ENCODE measurements at places on chromosomes 2 and 18.

- DNase-seq, result no peak
These were observed 2750.9 kb downstream of the RPIA start for GRCh38 chr2:91442246-91442905.

GRCh38 chr2:5102823-5103222 is 589.4 kb upstream of the SOX11 start:
- no peak for DNase-seq

DNA sequence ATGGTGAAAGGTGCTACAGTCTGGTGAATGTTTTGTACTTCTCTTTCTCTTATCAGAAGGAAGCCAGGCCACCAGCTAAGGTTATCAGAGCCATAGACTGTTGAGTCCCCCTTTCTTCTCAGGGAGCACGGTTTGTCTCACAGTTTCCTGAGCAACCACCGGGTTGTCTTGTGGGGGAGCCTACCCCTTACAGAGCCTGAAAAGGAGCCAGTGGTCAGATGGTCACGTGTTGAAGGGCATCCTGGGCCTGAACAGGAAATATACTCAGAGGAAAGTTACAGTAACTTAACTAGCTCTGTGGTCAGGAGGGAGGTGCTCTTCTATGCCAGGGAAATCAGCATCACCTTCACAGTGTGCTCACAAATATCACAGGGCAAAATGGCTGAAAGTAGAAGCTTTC is 11.6 kb downstream of the CD28 start:
- no peak for DNase-seq

GRCh38 chr2:32910883-32911598 is 35.7 kb upstream of the LTBP1 start:
- DNase-seq, result no peak

DNA sequence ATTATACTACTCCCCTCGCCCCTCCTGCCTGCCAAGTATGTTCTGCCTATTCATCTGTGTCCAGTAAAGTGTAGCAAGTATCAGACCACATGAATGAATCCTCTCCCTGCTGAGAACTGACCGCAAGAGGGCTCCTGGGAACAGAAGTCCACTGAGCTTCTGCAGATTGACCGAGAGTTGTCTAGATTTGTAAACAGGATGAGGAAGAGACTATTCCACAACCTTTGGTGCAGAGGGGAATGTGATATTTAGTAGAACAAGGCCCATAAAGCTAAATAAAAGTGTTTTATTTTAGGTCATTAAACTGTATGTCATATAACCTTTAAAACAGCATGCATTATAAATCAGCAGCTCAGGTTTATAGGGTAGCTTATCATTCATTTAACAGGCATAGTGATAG is 377.0 kb downstream of the DCC start:
- no peak for DNase-seq

DNA sequence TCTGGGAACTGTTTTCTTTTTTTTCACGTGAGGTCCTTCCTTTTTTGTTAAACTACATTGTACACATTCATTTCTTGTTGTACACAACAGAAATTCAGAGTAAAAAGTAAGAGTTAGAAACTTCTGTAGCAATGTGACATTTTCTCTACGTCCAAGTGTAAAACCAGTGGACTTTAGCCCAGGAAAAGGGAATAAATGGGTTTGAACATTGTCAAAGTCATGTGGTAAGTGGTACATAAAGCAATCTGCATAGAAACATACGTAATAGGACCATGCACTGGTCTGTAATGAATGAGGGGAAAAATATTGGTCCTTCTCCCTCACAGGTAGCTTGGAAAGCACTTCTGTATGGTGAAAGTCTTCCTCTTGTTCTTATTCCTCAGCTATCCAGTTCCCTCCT is 421.4 kb downstream of the SETBP1 start:
- no peak for DNase-seq

- no peak for DNase-seq
These were observed 37.1 kb downstream of the BCL11A start for GRCh38 chr2:60516383-60516811.

DNA sequence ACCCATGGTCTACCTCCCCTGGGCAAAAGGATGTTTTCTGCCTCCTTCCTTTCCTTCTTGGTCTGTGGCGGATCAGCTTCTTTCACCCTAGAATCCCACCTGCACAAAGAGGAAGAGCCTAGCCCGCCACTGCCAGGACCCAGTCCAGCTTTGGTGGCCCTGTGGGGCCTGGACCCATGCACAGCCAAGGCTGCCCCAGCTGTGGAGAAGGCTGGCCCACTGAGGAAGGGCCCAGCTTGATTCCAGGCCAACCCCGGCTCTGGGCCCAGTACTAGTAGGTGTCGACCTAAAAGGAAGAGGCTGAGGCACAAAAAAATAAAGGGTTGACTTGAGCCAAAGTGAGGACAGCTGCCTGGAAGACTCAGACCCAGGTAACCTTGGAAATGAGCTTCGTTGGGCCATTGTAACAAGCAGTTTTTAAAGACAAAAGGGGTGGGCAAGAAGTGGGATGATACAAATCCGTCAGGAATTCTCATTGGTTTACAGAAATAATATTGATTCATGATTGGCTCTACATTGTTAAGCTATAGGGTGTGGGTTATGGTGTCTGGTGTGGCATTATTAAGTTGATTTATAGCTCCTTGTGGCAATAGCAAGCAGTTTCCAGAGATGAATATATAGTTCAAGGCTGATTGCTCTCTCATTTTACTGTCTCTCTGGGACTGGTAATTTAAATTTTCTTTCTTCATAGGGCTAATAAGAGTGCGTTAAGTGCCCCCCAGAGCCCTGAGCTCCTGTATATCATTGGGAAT is 29.8 kb upstream of the MAL start:
- DNase-seq, result no peak

DNA sequence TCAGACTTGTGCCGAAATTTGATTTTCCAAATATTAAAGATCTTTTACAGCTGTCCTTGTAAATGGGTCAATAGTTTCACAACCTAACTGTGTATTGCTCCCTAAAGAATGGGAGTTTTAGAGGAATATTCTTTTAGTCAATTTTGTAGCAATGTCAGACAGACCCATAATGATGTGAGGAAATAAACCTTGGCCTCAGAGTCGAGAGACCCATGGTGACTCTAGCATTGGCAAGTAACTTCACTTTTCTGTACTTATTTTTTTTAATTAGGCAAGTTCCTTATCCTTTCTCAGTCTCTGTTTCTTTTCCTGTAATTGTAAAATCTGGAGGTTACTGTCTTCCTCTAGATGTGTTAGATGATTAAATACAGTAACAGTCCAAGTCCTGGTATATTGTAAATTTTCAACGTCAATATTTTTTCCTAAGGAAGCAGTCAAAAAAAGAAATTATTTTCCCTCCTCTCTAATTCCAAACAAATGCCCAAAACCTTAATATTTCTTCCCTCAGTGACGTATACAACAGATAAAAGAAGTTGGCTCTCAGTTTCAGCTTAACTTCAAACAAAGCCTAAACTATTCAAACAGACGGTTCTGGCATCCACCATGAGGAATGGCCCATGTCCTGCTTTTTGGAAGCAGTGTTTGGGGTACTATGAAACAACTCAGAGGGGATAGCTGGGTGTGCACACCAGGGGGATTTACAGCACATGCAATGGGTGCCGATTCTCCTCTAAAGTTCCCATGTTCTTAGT is 466.7 kb downstream of the TNS1 start:
- no peak for DNase-seq

DNA sequence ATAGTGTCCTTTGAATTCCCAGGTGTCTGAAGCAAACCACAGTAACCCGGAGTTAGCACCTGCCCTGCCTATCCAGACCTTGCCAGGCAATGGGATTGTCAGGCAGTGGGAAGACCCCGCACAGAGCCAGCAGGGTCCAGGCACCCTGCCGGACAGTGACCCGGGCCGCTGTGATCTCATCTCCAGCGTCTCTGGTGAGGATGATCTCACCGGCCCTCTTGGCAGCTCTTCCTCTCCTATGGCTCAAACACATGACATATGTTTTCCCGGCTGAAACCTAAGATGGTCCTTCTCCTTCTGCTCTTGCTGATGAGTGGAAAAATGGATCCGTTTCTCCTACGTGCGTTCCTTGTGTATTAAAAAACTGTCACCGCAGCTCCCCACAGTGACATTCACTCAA is 75.1 kb downstream of the ACOXL start:
- no peak for DNase-seq

DNA sequence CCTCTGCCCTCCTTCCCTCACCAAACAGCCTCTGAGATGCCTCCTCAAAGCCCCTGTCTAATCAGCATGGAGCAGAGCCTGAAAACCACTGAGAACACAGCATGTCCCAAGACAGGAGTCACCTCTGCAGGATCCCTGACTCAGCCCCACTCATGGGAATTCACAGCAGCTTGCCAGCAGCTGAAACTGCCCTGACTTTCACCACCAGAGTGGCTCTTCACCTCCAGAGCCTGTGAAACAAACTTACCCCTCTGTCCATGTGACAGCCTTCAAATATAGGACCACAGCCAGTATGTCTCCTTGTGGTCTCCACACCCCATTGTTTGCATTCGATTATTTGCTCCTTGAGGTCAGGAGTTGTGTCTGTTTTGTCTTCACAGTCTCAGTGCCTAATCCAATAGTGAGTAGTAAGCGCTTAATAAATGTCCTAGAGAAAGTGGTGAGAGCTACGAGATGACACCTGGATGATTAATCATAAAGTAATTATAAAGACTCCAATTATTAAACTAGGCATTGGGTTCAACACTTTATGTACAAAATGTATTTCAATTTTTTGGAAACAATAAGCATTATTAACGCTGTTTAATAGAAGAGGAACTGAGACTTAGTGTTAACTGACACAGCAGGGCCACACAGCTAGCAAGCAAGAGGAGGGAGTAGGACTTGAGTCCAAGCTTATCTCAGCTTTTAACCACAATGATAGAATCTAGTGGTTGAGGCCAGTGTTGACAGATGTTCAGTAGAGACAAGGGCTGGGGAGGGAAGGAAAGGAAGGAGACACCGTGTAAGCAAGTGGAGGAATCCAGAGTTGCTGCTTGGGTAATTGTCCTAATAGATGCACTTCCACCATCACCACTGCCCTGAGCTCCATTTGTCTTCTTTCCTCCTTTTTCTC is 358.7 kb upstream of the TNP1 start:
- no peak for DNase-seq

DNA sequence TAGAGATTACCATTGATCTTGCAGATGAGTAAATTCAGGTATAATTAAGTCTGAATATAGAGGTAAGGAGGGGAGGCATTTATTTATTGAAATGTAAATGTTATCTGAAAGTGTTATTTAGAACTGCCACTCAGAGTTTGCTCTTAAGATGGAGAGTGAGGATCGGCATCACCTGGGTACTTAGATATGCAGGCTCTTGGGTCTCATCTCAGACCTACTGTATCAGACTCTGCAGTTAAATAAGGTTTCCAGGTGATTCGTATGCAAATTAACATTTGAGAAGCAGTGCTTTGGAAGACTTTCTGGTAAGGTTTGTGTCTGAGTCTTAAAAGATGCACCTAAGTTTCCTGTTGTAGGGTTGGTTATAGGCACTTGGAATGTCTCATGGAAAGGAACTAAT is 9.2 kb downstream of the HTR2B start:
- DNase-seq, result no peak

- DNase-seq, result no peak
These were observed 228.2 kb downstream of the CCDC178 start for GRCh38 chr18:33212363-33212762.

GRCh38 chr2:216033403-216033802 is 20.1 kb upstream of the MREG start:
- no peak for DNase-seq

GRCh38 chr2:1047485-1047884 is 96.8 kb downstream of the SNTG2 start:
- no peak for DNase-seq

DNA sequence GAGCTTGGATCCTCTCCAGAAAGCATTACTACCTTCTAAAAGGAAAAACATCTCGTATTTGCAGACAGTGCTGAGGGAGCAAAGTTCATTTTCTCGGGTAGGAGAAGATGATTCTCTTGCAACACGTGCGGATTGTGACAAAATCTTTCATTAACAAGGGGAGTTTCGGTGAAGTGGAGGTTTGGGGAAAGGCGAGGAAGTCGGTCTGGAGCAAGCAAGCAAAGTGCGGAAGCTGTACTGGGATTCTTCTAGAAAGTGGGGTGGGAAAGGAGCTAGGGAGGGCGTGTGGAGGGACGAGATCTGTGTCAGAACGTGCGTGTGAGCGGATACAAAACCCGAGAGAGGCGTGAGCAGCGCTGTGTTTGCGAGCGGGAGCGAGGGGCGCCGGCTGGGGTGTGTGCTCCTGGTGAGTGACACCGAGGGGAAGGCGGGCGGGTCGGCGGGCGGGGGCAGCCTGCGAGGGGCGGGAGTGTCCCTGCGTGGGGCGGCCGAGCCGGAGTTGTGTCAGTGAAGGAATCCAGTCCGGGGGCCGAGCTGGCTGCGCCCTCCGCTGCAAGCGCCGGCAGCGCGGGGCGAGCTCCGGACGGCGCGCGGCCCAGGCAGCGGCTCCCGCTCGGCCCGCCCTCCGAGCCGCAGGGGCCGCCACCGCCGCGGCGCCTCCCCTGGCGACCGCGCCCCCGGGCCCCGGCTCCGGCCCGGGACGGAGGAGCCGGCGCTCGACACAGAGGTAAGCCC is at the start of gene SPATS2L:
SPATS2L (plus strand) TSS at position 498 of the 735 bp plus-strand sequence. CDS start 82,552 bp downstream, outside the sequence.
- DNase-seq, result peak; percentile 79

GRCh38 chr2:241858206-241859016 is at the start of gene PDCD1:
TSS of gene PDCD1 (minus strand) at chr2:241858894. CDS start at chr2:241858838, 56 bp downstream.
- DNase-seq, result no peak

- no peak for DNase-seq
These were observed 55.8 kb downstream of the HRH4 start for GRCh38 chr18:24516261-24516660.

GRCh38 chr2:14016289-14016955 is 616.1 kb upstream of the LRATD1 start:
- DNase-seq, result no peak

- peak; percentile 17 for DNase-seq
These were observed 31.6 kb upstream of the PPP1R1C start for GRCh38 chr2:181953881-181954537.
